Omental fat pad (tissue), 4 donors: ENCODE measurements at places on chromosomes 4 and X. TPM values are rescaled to one million over a fixed set of nuclear protein-coding genes. Genes with fewer than 3 reads are reported as not detected.

- no peak for DNase-seq
Measured at GRCh38 chr4:47251348-47252135, 212.0 kb downstream of the COMMD8 start.

DNA sequence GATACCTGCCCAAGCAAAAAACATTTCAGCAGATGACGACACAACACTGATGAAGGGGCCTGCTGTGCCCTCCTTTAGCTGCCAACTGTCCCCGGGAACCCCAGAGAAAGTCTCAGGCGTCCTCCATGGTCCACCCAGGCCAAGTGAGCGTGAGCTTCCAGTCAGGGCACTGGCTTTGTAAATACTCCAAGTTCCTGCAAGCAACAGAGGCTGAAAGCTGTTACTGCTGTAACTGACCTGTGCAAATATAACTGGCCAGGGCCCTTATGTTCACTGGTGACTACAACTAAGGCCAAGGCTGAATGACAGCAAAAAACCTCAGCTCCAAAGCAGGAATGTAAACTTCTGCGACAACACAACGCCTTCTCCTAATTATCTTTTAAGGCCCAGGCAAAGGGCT is 8.2 kb downstream of the WDR1 start:
- no peak for DNase-seq

DNA sequence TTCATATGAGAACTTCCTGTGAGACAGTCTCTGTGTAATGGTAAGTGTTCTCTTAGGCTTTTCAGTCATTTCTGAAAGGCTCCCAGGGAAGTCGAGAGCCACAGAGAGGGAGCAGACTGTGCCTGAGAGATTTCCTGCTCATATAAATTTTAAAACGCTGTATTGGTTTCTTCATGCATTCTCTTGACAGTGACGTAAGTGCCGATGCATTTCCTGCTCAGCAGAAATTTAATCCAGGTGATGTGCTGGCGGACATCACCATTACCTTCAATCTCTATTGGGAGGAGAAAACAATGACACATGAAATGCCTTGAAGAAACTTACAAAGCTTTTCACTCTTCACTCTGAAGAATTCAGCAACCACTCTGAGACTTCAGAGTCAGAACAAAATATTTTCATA is 383.6 kb downstream of the BMPR1B start:
- no peak for DNase-seq

- no peak for DNase-seq
Measured at GRCh38 chr4:95963456-95963855, 123.6 kb downstream of the PDHA2 start.

DNA sequence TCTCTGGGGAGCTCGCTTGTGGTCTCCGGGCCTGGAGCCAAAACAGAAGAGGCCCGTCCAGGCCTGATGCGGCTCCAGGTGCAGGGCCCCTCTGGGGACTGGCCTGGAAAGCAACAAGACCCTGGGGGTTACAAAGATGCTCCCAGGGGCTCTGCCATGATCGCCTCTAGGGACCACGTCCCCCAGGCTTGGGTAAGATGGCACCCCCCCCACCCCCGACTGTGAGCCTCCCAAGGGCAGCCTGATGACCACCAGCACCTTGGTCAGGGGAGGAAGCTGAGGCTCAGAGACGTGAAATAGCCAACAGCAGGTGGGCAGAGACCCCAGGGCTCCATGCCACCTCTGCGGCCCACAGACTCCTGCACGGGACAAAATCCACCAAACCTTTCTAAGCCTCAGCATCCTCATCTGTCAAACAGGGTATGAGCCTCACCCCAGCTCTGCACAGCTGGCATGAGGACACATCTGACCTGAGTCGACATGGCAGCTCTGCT is 25.4 kb downstream of the C4orf50 start:
- no peak for DNase-seq

- DNase-seq: no peak
Measured at GRCh38 chr4:40564815-40565483, 64.7 kb downstream of the RBM47 start.

- DNase-seq: no peak
Measured at GRCh38 chrX:116272322-116272721, 101.8 kb downstream of the AGTR2 start.

The SSX2 gene
- total RNA-seq: not detected

The NKX6-1 gene
- total RNA-seq: not detected

The GPR173 gene
- 1.3 TPM for total RNA-seq
